Activated naive CD4-positive, alpha-beta T cell treated with anti-CD3 and anti-CD28 coated beads, Interleukin-2, amount 10 ng/mL, durations not matched to agents 5 hours and 36 hours (primary cell): ENCODE measurements at places on chromosomes 6 and 20. TPM values are rescaled to one million over a fixed set of nuclear protein-coding genes. Genes with fewer than 3 reads are reported as not detected.

EPHA7 gene
- total RNA-seq: not detected

BCAS1 gene
- 0.05 TPM for total RNA-seq

SGK2 gene
- total RNA-seq: 0.28 TPM

PRL gene
- not detected for total RNA-seq

CST7 gene
- 51.6 TPM for total RNA-seq

SNPH gene
- total RNA-seq: 9.4 TPM

GJA1 gene
- not detected for total RNA-seq

TRAPPC3L gene
- not detected for total RNA-seq

ZKSCAN8 gene
- total RNA-seq: 22.8 TPM

TTLL9 gene
- not detected for total RNA-seq

ACAT2 gene
- total RNA-seq: 86.4 TPM

PGBD1 gene
- 1.1 TPM for total RNA-seq

KCNK15 gene
- not detected for total RNA-seq

PPARD gene
- 29.9 TPM for total RNA-seq

STMND1 gene
- not detected for total RNA-seq

EPPIN gene
- not detected for total RNA-seq

FAM209B gene
- 1.3 TPM for total RNA-seq

ULBP2 gene
- total RNA-seq: 3.4 TPM

SEC63 gene
- total RNA-seq: 70.7 TPM

HTR1B gene
- total RNA-seq: not detected

C6orf15 gene
- not detected for total RNA-seq

BPHL gene
- 8.1 TPM for total RNA-seq

SIRPD gene
- 0.13 TPM for total RNA-seq

TNFRSF6B gene
- not detected for total RNA-seq

HLA-DOA gene
- 1.2 TPM for total RNA-seq

TGM3 gene
- total RNA-seq: not detected

DEFB132 gene
- not detected for total RNA-seq

OR2H2 gene
- not detected for total RNA-seq

EFCAB8 gene
- total RNA-seq: 0.18 TPM

PROCR gene
- total RNA-seq: 0.30 TPM

TSPYL4 gene
- total RNA-seq: 16.0 TPM

AHCY gene
- total RNA-seq: 61.7 TPM

TDRD6 gene
- not detected for total RNA-seq

DDR1 gene
- total RNA-seq: 7.0 TPM

BPIFB2 gene
- total RNA-seq: not detected

CLIC5 gene
- total RNA-seq: 5.4 TPM

TINAG gene
- not detected for total RNA-seq

RIPPLY2 gene
- total RNA-seq: not detected

RNF217 gene
- total RNA-seq: 1.8 TPM

SPATS1 gene
- not detected for total RNA-seq

TOX2 gene
- total RNA-seq: 0.93 TPM

GGT7 gene
- total RNA-seq: 12.0 TPM

NHSL1 gene
- 0.29 TPM for total RNA-seq

WASF1 gene
- 0.71 TPM for total RNA-seq

RSPO3 gene
- total RNA-seq: not detected

TFAP2C gene
- total RNA-seq: not detected

CLVS2 gene
- not detected for total RNA-seq

SOX4 gene
- 0.66 TPM for total RNA-seq

ZC3H12D gene
- total RNA-seq: 12.8 TPM

SLC44A4 gene
- total RNA-seq: not detected

TREM1 gene
- total RNA-seq: 0.53 TPM

ROS1 gene
- total RNA-seq: not detected

SPDEF gene
- not detected for total RNA-seq

OR2J3 gene
- not detected for total RNA-seq

NKAIN2 gene
- not detected for total RNA-seq

CALHM4 gene
- not detected for total RNA-seq
